ENCODE measurements at places on chromosomes 11 and 22.

DNA sequence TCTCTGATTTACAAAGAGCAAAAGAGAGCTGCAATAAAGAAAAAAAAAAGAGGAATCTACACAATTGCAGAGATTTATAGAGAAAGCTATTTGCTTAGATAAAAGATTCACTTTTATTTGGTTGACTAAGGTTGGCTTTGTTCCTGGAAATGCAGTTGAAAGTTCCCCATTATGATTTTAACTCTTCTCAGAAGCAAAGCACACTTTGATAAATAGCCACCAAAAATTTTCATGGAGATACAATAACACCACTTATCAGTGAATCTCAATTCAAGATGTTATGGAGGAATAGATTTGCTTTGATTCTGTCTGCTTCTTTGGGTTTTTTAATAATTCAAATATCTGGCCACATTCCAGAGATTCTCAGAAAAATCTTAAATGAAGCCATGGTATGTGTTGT, 88.5 kb upstream of the ANO3 start:
- DNase-seq, result no peak

DNA sequence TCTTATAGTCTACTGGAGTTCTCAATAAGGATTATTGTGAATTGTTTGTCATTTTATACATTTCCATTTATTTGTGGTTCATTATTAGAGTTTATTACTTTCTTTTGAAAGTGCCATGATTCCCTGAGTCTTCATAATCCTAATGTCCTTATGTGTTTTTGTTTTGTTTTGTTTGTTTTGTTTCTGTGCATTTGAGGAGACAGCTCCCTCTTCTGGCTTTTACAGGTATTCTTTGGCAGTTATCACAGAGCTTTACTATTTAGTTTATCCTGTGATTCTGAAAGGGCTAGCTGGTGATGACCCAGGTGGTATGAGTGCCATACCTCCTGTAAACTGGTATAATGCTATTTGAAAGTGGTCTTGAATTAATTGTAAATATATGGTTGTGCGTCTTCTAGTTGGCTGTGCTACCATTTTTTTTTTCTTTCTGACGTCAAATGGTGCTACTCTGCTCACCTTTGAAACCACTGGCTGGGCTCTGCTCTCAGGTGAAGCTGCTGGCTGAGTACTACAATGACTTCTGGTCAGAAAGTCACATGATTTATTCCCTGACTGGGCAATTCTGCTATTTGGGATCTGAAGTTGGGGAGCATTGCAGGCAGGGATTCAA, 751.2 kb downstream of the JRKL start:
- DNase-seq, result no peak

GRCh38 chr22:26453812-26454500, 24.9 kb downstream of the ASPHD2 start:
- no peak for DNase-seq

DNA sequence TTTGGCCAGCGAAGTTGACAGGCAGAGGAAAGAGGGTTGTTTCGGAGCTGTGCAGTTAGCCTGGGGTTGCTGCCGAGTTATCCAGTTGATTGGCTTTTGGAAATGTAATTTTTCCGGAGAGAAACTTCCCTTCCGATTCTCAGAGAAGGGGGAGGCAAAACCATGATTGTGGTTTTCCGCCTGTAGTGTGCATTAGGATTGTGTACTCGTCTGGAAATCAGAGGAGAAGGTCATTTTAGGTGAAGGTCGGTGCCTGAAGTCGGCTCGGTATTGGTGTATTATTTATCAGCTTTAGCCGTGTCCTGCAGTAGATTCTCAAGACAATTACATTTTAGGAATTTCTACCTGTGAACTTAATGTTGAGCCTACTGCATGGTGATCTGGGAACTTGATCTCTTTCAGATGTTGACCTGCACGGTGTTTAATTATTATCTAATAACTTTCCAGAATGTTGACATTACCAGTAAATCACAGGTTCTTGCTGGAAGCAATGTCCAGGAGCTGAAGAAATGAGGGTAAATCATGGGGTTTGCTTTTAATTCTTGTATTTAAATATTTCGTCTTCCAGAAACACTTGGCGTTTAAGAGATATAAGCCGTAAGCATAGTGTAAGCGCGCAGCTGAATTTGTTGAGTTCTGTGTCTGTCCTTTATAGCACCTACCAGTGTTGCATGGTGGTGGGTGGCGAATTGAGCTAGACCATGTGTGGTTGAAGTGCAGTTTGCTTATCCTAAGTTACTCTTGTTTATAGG, 1.3 kb downstream of the ARHGEF12 start:
- DNase-seq, result peak; percentile 21

DNA sequence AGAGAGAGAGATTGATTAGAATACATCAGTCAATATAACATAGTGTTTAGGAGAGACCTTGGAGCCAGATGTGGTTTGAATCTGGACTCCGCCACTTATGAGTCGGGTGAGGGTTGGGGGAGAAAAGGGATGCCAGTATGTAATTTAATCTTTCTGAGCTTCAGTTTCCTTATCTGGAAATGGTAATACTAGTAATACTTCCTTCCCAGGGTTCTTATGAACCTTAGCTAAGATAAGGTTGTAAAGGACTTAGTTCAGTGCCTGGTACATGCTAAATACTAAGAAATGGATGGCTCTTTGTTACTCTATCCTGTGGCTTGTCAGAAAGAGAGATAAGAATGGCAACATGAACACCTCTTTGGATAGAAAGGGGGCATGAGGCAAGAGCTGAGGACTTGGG, 226.1 kb upstream of the NARS2 start:
- DNase-seq, result no peak

GRCh38 chr11:124467381-124467927, 22.0 kb upstream of the OR8B8 start:
- no peak for DNase-seq

DNA sequence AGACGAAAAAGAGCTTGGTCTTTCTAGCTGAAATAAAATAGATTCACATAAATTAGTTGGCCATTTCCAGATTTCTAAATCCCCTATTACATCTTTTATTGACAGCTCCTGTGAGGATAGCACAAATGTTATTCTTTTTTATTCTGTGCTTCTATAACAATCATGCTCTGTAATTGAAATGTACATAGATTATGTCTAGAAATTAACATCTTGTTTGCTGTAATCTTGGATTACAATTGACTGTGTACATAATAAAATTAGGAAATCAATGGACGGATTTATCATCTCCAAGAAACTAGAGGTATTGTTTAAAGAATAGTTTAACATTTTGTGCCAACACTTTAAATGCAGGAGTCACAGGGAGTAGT, 31.2 kb downstream of the IMMP1L start:
- DNase-seq, result no peak

GRCh38 chr11:86453290-86454030, 78.8 kb downstream of the CCDC81 start:
- DNase-seq, result no peak

- DNase-seq, result no peak
These were observed at the start of gene NTM for GRCh38 chr11:131370090-131370751. Gene NTM (plus strand): TSS chr11:131370615.

GRCh38 chr11:117428856-117429229, 101.2 kb downstream of the CEP164 start:
- no peak for DNase-seq

DNA sequence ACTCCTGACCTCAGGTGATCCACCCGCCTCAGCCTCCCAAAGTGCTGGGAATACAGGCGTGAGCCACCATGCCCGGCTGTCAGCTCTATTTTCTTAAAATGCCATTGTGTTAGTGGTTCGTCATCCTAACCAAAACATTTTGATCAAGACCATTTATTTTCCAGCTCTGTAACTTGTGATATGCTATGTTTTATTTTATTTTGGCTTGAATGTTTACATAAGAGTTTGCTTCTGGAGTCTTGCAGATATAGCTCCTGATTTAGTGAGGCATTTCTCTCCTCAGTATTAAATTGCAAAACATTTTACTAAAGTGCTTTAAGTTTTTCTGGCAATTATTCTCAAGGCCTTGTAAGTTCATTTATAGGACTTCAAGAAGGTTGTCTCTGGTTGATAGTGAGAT, 4.4 kb downstream of the EP300 start:
- DNase-seq, result no peak

GRCh38 chr22:45512363-45512762, 9.7 kb downstream of the FBLN1 start:
- no peak for DNase-seq

- DNase-seq, result peak; percentile 79
These were observed 38.5 kb upstream of the CYP2D6 start for GRCh38 chr22:42169055-42169469.

- no peak for DNase-seq
These were observed 30.8 kb downstream of the MARK2 start for GRCh38 chr11:63869683-63870082.

DNA sequence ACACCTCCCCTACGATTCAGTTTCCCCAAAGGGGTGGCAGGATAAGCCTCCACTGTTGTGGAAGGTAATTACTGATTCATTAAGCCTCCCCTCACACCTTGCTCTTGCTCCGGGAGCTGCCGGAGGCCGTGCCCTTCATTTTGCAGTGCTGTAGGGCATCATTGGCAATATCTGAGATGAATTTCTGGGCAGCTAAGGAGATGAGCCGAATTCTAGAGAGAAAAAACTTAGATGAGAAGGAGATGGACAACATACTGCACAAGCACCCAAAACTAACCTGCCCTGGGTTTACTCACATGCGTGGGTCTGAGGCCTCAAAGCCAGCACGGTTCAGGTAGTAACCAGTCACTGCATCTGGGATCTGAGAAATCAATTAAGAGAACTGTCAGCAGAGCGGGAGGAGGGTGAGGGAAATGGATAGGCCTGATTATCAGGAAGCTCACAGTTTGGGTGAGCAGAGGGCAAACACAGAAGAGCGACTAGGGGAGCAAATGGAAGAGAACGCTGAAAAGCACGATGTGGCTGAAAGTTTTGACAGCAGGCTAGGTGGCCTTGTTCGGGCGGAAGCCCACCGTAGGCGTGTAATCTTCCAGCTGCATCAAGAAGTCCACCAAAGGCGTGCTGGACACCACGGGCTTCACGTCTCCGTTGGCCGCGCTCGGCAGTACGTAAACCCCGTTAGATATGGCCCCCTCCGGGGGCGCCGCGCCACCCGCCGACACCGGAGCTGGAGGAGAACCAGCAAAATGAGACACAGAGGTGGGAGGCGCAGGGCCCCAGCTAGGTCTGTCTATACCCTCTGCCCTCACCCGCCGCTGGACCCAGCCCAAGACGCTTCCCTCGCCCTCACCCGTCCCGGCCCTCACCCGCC, 689 bp downstream of the TAF10 start:
- no peak for DNase-seq

GRCh38 chr11:12225046-12225739, 114.8 kb downstream of the MICAL2 start:
- no peak for DNase-seq

DNA sequence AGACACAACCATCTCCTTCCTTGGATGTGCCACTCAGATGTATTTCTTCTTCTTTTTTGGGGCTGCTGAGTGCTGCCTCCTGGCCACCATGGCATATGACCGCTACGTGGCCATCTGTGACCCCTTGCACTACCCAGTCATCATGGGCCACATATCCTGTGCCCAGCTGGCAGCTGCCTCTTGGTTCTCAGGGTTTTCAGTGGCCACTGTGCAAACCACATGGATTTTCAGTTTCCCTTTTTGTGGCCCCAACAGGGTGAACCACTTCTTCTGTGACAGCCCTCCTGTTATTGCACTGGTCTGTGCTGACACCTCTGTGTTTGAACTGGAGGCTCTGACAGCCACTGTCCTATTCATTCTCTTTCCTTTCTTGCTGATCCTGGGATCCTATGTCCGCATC, 489 bp downstream of the OR10A4 start:
- no peak for DNase-seq

GRCh38 chr22:20232781-20233180, 35.3 kb downstream of the RTN4R start:
- DNase-seq, result no peak

- DNase-seq, result no peak
These were observed 263.4 kb upstream of the DDI1 start for GRCh38 chr11:103773059-103773458.

- DNase-seq, result no peak
These were observed 1459.9 kb downstream of the BRD1 start for GRCh38 chr22:48367731-48368130.

- no peak for DNase-seq
These were observed 76.5 kb downstream of the C11orf91 start for GRCh38 chr11:33624083-33624482.

DNA sequence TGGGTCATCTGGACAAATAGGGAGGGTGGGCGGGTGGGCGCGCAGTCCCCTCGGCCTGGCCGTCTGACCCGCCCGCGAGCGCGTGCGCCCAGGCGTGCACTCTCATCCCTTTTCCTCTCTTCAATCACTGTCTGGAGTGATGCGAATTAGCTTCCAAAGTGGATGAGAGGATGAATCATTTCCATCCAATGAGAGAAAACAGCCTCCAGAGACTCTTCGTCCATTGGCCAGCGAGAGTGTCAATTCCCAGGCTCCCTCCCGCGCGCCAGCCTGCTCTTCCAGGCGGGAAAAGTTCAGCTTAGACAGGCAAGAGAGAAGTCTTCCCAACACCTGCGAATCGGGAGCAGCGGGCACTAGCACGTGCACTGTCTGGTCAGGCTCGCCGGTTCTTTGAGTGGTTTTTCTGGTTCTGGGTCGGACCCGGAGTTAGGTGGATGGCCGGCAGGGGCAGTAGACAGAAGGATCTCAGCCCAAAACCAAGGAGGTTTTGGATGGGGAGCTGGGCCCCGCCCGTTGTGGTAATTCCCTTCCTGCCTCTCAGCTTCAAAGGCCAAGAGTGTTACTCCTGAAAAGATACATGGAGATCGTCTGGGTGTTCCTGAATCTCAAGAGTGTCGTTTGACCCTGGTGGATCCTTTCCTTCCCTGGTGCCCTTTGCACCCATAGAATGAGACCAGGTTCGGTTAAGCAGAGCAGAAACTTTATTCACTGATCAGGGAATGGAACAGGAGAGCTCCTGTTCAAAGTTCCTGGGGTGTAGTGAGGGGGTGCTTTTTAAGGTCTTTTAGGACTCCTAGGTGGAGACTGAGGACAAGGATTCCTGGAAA, 33.4 kb upstream of the GLYATL1 start:
- peak; percentile 18 for DNase-seq

DNA sequence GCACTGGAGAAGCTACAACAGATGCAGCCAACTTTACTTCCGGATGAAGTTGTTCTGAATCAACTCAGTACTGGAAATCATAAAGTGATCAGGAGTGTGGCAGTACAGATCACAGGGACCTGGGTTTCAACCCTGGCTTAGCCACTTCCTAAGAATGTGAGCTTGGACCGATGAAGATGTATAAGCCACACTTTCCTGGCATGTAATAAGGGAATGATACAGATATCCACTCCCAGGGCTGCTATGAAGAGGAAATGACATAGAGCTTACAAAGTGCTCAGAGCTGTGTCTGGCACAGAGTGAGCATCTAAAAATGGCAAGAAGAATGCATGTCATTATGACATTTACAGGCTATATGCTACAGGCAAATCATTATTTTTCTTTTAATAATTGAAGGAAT, 378.7 kb downstream of the NTM start:
- no peak for DNase-seq

GRCh38 chr22:39520226-39521105, at the start of gene ATF4:
Gene ATF4 (plus strand): TSS chr22:39520562. CDS start chr22:39521446, 884 bp downstream.
- peak; percentile 100 for DNase-seq
